ENCODE measurements at places on chromosomes 11 and 22.

DNA sequence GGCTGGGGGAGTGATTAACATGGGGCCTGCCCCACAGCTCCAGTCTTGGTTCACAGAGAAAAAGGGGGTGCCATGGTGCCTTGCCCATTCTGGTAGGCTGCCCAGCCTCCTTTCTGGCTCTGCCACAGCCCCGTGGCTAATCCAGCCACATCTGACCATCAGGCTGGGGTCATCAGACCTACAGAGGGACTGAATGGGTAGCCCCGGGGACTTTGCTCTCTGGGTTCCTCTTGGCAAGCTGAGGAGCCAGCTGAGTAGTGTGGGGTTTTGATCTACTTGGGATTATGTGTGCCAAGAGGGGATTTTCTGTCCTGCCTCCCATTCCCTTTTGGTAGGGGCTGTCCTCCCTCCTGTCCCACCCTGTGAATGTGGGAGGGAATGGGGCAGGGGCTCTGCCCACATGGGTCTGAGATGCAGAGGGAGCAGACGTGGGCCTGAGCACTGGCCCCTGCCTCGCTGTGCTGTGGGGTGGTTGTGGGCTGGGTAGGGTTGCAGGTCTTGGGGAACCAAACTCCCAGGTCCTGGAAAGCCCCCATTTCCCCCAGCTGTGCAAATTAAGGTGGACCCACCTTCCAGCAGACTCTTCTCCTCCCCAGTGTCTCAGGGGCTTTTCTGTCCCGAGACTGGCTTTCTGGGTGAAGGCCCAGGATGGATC, 32.0 kb downstream of the CD82 start:
- DNase-seq, result no peak

GRCh38 chr22:48106215-48106614, 1343.8 kb downstream of the TBC1D22A start:
- no peak for DNase-seq

GRCh38 chr22:37588546-37589215, 8.8 kb upstream of the LGALS2 start:
- no peak for DNase-seq

GRCh38 chr11:28887681-28888080, 779.5 kb downstream of the METTL15 start:
- no peak for DNase-seq

- no peak for DNase-seq
These were observed 428.4 kb downstream of the MN1 start for GRCh38 chr22:27372969-27373670.

DNA sequence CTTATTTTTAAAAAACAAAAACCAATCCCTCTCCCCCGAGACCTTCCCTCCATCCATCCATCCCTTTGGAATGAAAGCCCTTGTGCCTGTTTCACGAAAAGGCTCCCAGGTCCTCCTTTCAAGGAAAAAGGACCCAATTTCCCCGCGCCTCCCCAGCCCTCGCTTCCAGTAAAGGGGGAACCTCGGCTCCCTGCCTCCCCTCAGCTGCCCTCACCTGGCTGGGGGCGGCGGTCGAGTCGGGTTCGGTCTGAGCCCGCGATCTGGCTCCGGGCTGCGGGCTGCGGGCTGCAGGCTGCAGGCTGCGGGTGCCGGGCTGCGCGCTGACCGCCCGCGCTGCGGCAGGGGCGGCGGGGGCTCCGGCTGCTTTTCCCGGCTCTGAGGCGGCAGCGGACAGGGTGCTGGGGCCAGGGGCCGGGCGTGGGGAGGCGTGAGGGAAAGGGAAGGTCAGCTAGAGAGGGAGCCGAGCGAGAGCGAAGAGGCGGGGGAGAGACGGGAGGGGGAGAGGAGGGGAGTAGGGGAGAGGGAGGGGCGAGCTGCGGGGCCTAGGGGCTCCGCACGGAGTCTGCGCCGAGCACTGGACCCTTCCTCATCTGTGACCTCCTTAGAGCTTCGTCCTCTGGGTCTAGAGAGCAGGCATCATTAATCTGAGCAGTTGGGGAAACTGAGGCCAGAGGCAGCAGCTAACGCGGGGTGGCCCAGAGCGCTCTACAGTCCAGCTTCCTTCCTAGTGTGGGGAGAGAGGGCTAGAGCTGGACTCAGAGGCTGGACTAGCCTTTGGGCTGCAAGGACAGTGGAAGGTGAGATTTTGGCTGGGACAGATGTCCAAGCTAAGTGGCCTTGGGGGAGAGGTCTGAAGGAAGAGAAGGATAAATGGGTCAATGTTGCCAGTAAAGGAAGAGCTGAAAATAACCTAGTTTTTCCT, at the start of gene C1QTNF4:
Gene C1QTNF4, minus strand, starts transcription at position 478 of the 922 bp plus-strand sequence. CDS start 3,601 bp downstream, outside the sequence.
- DNase-seq, result no peak

- DNase-seq, result no peak
These were observed 14.6 kb upstream of the CELSR1 start for GRCh38 chr22:46551996-46552395.

GRCh38 chr22:20653012-20653794, 120.7 kb upstream of the SERPIND1 start:
- DNase-seq, result no peak

DNA sequence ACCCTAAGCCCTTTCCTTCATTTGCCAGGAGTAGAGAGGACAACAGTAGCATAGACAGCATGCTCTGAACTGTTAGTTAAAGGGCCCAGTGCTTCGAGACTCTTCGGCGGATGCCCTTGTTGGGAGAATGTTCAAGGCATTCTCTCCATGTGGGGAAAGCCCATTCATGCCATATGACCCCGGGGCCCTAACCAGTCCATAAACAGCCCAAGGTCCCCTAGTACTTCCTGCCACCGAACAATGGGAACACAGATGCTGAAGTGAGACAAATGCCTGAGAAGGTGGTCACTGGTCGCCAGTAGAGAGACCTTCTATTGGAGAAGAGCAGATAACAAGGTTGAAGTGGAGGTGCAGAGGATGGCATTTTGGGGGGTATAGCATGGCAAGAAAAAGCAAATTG, 80.7 kb downstream of the FLI1 start:
- DNase-seq, result no peak

DNA sequence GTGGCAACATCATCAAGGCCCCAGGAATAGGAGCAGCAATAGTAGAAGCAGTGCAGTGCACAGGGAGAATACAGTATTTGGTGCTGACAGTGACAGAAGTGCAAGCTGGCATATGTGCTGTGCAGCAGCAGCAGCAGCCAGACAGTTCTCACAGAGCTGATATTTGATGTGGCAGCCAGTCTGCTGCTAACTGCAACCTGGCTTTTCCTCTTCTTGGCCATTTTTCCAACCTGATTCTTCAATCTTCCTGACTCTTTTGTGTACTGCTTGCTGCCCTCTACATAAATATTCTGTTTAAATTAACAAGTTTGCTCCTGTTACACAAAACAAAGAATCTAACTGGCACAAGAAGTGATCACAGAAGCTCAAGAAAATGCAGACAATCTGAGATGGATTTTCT, 102.0 kb downstream of the CASP12 start:
- no peak for DNase-seq

DNA sequence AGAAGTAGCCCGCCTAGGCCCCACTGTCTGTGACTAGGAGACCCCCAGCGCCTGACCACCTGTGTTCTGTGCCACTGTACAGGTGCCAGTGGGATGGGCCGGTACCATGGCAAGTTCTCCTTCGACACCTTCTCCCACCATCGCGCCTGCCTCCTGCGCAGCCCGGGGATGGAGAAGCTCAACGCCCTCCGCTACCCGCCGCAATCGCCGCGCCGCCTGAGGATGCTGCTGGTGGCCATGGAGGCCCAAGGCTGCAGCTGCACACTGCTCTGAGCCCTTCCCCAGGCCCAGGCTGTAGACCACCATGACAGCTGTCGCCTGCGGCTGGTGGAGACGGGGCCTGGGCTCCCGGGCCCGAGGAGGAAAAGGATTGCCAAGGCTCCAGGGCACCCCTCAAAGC, 2.8 kb upstream of the NDUFS8 start:
- no peak for DNase-seq

DNA sequence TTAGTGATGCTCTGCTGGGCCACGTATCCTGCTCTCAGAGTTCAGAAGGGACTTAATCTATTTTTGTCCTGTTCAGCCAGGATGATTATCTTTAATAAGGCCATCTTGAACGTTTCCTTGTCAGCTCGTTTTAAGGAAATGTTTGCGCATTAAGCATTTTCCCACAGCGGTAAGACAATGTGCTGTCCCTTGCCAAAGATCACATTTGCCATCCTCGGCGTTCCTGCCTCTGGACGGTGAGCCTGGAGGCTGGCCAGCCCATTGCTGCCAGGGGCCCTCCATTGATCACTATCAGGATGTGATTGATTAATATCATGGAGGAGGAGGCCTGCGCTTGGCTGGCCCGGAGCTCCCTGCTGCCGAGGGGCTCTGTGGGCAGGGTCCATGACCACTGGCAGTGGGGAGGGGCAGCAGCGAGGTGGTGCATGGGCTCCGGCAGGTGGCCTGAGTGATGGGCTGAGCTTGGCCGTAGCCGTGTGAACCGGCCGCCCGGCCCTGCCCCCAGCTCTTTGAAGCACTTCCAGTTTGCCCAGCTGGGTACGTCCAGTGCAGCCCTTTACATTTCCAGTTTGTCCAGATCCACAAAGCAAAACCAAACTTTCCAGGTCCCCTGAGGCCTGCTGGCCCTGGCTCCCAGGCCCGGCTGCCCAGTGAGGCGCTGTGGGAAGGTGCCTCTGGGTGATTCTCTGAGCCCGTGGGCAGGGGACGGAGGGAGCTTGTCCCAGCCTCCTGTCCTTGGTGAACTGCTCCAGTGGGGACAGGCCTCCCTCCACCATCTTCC, 49.5 kb upstream of the SMIM38 start:
- no peak for DNase-seq

DNA sequence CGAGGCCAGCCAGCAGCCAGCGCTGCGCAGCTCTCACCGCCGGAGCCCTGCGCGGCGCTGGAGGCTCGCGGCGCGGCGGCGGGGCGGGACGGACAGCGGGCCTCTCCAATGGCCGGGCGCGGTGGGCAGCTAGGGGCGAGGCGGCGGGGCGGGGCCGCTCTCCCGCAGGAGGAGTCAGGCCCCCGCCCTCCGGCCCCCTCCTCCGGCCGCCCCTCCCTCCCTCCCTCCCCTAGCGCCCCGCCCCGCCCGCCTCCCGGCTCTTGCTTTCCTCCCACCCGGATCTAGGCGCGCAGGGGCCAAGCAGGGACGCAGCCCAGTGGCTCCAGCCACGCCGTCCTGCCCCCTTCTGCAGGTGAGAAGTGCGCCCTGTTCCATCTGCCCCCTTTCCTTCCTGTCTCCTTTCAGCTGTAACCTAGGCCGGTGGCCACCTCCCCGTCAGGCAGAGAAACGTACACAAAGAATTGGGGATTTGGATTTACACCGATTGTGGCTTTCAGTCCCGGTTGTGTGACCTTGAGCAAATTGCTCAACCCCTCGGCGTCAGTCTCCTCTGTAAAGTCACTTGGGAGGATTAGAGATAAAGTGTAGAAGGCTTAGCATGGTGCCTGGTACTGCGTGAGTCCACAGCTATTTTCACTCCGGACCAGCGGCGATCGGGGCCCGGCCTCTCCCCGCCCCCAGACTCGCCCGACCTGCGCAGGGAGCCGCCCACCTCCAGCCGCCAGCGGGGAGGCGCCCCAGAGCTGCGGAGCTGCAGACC, at the start of gene FZD4:
Gene FZD4, minus strand, starts transcription at position 35 of the 760 bp plus-strand sequence. CDS start 310 bp downstream, outside the sequence.
- DNase-seq, result peak; percentile 44

DNA sequence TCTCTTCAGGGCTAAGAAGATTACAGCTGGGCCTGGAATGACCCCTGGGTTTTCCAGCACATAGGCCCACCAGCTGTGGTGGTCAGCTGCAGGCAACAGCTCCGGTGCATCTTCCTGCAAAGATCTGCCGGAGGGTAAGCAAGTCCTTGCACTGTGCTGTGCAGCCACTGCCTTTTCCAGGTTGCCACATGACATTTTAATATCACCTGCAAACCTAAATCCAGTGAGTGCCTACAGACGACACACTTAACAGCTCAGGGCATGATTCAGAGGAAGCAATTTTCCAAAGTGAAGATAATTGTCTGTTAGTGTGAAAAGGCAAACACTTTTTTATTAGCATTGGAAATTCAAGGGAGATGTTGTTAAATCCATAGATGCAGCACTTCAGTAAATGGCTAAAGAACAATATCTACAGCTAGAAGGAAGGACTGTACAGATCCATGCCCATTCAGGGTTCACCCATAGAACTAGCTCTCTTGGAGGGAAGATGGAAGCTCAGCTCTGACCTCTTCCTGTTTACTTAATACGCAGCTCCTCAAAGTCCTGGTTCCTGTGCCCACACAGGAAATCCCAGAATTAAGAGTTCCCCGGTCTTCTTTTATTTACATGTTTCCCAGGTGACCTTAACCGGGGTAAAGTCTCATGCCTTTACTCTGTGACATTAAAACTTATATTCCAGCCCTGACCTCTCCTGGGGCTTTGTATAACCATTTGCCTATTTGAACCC, 13.3 kb upstream of the NRIP3 start:
- no peak for DNase-seq

GRCh38 chr11:39724404-39724803, 1735.0 kb downstream of the LRRC4C start:
- DNase-seq, result no peak

GRCh38 chr11:92595052-92595451, 370.4 kb downstream of the FAT3 start:
- no peak for DNase-seq

- no peak for DNase-seq
These were observed 58.8 kb upstream of the ZBED5 start for GRCh38 chr11:10916665-10917064.

GRCh38 chr11:87967459-87967858, 207.8 kb downstream of the RAB38 start:
- no peak for DNase-seq

DNA sequence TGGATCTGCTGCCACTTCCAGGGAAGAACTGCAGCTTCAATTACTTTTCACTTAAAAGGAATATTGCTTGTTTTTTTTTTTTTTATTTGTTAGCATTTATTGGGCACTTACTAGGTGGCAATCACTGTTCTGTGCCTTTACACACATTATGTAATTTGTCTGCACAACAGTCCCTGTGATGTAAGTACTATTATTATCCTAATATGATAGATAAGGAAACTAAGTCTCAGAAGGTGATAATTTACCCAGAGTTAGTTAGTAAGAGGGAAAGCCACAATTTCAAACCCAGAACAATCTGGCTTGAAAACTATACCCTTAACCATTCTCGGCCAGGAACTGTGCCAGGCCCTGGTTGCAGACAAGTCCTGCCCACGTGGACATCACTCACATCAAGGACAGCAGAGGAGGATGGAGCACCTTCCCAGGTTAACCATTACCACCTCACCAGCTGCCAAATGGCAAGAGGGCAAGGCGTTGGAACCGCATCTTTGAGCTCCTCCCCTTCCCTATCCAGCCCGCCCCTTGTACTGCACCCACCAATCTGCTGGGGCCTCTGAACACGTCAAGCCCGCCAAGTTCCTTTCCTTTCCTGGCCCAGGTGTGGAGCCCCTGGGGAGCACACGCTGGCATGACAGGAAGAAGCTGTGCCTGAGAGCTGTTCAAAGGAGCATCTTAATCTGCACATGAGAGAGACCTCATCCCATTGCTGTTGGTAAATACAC, 78.4 kb downstream of the NAV2 start:
- DNase-seq, result no peak
